ENCODE measurements at places on chromosomes 2 and 18. TPM values are rescaled to one million over a fixed set of nuclear protein-coding genes. Genes with fewer than 3 reads are reported as not detected.

DNA sequence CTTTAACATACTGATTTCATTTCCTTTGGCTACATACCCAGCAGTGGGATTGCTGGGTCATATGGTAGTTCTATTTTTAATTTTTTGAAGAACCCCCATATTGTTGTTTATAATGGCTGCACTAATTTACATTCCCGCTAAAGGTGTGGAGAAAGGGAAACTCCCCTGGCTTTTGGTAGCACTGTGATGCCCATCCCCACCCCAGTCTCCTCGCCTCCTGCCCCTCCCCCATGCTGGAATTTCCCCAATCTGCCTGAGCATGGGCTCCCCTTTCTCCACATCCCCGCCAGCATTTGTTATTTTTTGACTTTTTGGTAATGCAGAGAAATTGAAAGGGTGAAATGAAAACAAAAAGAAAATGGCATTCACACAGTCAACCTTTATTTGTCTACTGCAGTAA, 30.0 kb upstream of the SULT1C4 start:
- DNase-seq: no peak

DNA sequence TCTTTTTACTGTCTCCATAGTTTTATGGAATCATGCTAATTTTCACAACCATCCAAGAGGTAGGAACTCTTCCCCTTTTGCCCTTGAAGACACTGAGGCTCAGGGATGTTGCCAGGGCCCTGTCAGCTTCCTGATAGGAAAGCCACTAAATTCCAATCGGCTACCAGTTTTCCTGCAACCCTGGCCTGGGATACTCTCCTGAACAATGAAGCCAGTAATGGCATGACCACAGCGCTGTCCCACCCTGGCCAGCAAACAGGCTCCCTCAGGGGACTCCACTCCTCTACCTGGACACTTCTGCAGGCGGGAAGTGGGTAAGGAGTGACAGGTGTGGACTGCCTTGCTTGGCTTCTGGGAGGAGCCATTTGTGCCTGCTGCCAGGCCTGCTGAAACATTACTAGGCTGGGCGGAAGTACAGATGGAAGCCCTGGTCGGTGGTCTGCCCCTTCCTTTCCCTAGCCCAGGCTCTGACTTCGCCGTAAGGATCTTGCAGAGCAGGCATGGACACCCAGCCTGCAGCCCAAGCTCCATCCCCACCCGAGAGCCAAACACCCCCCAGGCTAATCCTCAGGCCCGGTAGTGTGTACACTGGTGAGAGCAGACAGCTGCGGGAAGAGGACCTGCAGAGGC, 78.8 kb upstream of the SMAD2 start:
- DNase-seq: no peak

COLEC12 gene
- 10.6 TPM for total RNA-seq

DNA sequence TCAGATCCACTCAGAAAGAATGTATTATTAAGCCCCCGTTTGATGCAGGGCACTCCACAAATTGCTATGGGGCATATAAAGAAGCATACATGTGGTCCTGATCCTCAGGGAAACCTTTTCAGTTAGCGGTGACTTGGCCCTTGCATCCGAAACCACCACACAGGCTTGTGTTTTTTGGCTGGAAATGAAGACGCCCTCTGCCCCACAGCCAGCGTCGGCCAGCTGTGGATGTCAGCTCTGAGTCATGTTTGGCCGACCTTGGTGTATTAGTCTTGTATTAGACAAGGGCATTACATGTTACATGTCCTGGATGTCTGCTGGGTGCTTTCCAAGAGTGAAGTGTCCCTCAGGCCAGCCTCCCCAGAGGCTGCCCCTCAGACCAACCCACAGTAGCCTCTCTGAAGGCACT, 107.6 kb upstream of the MAP3K20 start:
- peak; percentile 84 for DNase-seq

IL1A gene
- total RNA-seq: not detected

GRCh38 chr18:48573632-48574283, 34.9 kb downstream of the CTIF start:
- no peak for DNase-seq

DNA sequence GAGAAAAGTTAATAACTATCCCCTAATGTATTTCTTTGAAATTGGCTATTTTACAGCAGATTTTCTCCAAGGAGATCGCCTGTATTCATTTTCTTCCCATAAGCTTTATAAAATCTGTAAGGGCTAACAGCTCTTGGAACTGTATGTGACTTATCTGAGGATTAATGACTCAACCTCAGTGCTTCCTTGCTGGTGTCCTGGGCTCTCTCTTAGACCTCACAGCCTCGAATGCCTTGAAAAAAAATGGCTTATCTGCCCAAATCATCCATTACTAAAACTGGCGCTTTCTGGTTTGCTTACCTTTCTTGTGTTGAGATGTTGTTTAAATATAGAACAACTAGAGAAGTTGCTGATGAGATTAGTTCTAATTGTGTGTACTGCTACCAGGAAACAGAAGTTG, 713.6 kb downstream of the SLC4A3 start:
- no peak for DNase-seq

- no peak for DNase-seq
Observed at GRCh38 chr2:190069936-190070696, 7.6 kb upstream of the MSTN start.

DNA sequence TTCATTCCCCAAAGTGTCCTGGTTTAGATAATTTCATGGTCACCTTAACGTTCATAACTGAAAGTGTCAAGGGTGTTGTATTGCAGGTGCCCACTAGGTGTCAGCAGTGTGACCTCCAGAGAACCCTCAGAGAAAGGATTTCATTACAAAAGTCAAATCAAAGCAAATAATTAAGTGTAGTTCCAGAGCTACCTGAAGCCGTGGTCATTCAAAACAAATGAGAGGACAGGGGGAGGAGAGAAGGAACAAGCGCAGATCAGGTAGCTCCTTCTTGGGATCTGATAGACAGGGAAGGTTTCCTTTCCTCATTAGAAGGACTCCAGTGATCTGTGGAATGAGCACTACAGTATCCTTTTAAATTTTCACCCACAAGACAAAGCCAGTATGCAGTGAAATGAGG, at the start of gene SLC9A4:
TSS of gene SLC9A4 (plus strand) at position 207 of the 400 bp plus-strand sequence. CDS start 534 bp downstream, outside the sequence.
- peak; percentile 60 for DNase-seq

DPYSL5 gene
- total RNA-seq: not detected

DNA sequence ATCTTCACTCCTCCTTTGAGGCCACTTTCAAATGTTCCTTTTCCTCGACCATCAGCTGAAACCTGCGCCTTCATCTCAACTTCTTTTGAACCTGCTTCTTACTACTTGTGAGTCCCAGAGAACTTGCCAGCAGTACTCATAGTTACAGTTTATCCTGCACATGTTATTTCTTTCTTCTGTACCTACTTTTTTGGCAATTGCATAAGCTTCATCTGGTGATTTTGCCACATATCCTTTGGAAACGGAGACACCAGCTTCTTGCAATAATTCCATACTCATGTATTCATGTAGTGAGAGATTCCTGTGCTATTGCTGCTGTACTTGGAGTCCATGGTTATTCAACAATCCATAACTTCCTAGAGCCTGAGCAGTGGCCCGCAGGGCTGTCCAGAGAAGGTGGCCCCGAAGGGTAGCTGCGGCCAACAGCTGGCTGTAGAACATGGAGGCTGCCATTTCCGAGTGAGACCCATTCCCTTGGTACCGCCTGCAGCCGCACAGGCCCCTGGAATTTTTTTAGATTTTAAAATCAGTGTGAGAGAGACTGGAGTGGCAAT, 39.4 kb downstream of the EFR3B start:
- no peak for DNase-seq

GRCh38 chr18:78979056-78979729, 425 bp upstream of the SALL3 start:
- DNase-seq: no peak

GRCh38 chr2:23626701-23627230, 241.8 kb downstream of the KLHL29 start:
- DNase-seq: no peak

- no peak for DNase-seq
Observed at GRCh38 chr2:164565359-164565758, 55.9 kb downstream of the GRB14 start.

CBLN2 gene
- 0.14 TPM for total RNA-seq

MEP1B gene
- total RNA-seq: not detected

DNA sequence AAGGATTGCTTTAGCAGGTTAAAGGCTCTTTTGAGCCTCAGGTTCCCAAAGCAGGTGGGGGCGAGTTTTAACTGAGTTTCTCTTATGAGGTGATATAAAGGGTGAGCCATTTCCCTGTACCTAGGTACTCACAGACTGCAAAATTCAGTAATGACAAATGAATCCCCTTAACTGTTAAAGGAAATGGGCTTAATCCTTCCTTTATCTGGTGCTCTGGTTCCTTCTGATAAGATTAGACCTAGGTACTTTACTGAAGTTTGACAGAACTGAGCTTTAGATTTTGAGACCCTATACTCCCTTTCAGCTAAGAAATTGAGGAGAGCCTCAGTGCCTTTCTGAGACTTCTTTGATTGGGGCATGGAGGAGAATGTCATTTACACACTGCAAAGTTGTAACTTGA, 42.6 kb downstream of the STK17B start:
- no peak for DNase-seq

- DNase-seq: no peak
Observed at GRCh38 chr18:55038162-55038561, 78.9 kb upstream of the CCDC68 start.

DNA sequence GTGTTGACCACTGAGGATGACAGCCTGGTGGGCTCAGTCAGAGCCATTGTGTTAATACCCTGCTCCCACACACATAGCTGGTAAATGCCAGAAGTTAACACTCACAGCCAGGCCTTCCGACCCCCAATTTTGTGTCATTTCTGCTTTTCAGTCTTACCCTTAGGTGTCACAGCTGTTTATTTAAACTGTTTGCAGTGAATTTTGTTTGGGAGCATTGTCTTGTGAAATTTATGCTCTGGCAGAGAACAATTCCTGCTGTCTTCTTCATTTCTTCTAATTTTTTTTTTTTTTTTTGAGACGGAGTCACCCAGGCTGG, 8.2 kb downstream of the LPIN1 start:
- DNase-seq: no peak

IL36RN gene
- total RNA-seq: not detected

DNA sequence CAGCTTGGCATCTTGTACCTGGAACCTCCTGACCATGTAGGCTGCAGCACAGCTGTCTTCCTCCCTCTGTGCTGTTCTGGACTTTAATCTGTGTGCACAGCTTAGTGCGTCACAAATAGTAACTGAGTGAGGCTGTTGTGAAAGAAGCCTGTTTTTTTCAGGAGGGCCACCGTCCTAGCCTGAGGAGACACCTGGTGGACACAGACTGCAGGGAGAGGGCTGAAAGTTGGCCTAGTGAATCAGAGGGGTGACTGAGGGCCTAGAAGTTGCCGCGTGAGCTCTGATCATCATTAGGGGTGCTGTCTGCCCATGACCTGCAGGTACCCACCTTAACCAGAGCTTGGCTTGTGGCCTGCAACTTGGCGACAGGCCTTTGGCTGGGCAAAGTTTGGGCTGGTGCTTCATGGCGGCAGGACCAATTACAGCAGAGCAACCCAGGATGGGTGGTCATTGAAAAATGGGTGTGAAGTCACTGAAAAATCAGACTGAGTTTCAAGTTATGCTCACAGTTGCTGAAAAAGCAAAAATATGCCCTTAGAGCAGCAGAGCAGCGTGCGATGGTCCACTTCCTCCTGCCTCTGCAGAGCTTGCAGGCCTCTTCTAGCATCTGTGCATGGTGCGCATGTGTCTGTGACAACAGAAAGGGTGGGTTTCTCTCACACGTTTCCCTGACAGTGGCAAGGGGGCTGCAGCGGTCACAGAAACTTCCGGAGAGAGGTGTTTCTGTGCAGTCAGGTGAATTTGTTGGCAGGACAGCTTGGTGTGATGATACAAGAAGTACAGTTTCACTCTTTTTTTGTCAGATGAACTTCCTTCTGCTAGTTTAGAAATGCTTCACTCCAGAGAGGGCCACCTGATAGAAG, 9.6 kb downstream of the GDF7 start:
- DNase-seq: no peak

DNA sequence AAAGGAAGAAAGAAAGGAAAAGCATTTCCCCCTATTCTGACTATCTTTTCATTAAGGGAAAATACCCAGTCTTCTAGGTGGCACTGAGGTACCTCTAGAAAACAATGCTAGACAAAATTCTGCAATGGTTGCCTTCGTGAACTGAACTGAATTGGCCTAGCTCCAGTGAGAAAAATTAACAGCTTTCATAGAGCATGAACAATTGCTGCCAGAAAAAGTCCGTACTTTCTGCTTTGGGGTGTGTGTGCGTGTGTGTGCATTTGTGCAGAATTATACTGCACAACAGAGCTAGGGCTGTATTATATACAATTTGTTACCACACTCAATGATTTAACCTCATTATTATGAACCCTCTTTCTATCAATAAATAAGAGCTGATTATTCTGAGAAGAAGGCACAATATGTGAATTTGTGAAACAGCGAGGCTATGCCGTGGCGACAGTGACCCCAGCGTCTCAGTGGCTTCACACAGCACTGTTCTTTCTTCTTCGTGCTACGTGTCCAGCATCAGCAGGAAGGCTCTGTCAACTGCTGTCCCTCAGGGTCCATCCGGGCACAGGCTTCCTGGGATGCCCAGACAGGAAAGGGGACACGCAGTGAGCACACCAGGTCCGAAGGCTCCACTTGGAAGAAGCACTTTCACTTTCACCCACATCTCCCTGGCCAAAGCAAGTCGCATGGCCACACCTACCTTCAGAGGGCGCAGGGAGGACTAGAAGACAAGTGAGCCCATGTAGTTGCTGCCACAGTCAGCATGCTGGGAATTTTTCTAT, 47.5 kb downstream of the PTGR3 start:
- DNase-seq: no peak

- no peak for DNase-seq
Observed at GRCh38 chr2:121283670-121284462, 1.1 kb downstream of the TFCP2L1 start.

- DNase-seq: no peak
Observed at GRCh38 chr2:217069263-217070042, 209.6 kb upstream of the TNP1 start.

DNA sequence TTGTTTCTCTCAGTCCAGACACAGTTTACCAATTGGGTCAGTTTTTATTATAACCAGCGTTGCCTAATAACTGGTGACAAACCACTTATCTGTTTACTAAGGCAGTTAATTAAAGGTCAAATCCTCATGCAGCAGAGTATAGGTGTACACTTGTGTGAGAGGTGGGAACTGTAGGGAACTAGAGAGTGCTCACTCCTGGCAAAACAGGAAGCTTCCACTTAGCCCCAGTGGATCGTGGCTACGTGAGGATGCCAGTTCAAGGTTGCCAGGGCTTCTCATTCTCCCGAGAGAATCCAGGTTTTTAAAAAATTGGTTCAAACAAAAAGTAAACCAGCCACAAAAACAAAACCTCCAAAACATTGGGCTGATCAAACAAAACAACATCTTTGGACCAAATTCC, 8.1 kb downstream of the CYBRD1 start:
- DNase-seq: no peak

CCDC178 gene
- total RNA-seq: not detected
